ENCODE measurements at places on chromosomes 16 and 17.

DNA sequence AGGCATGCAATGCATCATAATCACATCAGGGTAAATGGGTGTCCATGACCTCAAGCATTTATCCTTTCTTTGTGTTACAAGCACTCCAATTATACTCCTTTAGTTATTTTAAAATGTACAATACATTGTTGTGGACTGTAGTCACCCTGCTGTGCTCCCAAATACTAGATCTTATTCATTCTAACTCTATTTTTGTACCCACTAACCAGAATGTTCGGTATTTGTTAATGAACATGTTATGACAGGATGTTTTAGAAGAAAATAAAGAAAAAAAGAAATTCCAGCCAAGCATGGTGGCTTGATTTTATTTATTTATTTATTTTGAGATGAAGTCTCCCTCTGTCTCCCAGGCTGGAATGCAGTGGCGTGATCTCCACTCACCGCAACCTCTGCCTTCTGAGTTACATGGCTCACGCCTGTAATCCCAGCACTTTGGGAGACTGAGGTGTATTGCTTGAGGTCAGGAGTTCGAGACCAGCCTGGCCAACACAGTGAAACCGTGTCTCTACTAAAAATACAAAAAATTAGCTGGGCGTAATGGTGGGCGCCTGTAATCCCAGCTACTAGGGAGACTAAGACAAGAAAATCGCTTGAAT is 1.8 kb upstream of the NDE1 start:
- DNase-seq = no peak

DNA sequence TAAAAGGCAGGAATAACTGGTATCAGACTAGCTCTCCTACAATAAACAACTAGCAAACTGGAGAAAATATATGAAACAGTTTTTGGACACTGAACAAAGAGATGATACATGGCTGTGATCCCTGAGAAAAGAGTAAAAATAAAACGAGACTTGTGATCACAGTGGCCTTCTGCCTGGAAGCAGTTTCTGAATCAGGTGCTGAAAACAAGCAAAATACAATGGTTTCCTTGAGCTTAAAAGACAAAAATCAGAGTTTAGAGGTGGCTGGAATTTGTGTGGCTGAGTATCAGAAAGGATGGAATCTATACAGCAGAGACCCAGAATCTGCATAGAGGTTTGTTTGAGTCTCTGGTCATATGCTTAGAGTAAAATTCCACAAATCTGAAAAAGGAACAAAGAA is 242.5 kb upstream of the SOX9 start:
- no peak for DNase-seq

DNA sequence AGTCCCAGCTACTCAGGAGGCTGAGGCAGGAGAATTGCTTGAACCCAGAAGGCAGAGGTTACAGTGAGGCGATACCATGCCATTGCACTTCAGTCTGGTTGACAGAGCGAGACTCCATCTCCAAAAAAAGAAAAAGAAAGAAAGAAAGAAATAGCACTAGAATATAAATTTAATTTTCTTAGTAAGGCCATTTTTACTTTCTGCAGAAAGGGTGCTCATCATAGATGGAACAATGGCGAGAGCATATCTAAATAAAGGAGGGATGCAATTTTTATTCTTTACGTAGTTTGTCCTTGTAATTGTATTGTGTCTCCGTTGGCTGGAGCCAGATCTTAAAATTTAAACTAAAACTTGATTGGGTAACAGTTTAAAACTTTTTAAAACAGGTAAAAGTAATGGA is 85.6 kb upstream of the RPRML start:
- DNase-seq = no peak

DNA sequence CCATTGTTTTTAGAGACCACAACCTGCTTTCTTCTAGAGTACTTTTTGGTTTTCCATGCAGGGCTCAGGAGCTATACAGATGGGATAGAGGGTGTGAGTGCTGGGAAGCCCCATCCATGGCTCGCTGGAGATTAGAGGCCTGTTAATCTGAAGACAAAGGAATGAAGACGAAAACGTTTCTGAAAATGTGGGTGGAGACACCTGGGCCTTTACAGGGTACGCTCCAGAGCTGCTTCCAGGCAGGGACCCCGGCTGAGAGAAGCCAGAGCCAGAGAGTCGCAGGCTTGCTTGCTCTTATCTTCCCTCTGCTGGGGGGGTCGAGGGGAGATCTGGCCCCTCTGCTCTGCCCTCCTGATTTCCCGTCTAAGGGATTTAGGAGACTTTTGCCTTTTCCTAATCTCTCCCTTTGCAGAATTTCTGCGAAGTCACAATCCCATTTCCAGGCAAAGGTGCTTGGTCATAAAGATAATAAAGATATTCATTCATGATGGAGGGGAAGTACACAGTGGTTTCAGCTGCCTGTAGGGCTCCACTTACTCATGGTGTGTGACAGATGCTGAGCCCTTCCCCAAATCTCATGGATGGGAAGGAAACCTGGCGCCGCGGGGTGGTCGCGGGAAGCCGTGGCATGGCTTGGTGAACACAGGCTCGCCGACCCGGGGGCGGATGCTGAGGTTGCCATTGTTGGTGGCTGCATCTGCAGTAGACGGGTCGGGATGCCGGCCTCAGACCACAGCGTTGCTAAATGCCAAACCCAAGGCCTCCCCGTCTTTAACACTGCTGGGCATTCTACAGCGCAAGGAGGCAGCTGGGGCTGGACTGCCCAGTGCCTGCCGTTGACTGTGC is 4.8 kb upstream of the SOCS3 start:
- DNase-seq = no peak

GRCh38 chr17:51441431-51441830 is 181.1 kb downstream of the UTP18 start:
- no peak for DNase-seq

- no peak for DNase-seq
Observed at GRCh38 chr17:33517746-33518145, 224.7 kb upstream of the ASIC2 start.

DNA sequence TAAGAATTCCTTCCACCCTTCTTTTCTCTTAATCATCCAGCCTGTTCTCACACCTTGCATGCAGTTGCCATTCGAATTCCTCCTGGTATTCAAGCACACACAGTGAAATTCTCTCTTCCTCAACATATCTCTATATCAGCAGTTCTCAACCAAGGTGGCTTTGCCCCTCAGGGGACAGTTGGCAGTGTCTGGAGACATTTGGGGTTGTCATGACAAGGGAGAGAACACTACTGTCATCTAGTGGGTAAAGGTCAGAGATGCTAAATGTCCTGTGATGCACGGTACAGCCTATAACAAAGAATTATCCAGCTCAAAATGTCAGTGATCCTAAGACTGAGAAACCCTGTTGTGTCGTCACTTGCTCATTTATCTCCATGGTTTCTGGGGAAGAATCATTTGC is 94.8 kb upstream of the CPHXL start:
- DNase-seq = no peak

GRCh38 chr17:41442739-41443138 is 2.0 kb upstream of the KRT38 start:
- no peak for DNase-seq

GRCh38 chr17:14211246-14211645 is 25.4 kb downstream of the CDRT15 start:
- no peak for DNase-seq

DNA sequence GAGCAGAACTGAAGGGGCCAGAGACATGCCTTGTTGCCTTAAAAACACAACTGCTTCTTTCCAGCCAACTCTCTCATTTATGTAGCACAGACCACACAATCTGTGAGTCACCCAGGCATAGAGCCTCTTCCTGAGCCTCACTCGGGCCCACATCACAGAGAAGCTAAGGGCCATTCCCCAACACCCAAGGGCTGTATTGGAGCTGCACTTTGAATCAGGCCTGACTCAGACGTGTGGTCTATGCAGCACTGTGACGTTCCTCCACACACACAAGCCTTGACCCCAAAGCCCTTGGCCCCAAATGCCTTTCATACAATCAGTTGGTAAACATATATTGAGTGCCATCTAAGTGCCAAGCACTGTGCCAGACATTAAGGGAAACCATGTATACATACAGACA is 308.9 kb upstream of the DYNLRB2 start:
- peak; percentile 53 for DNase-seq

- DNase-seq = no peak
Observed at GRCh38 chr17:9974448-9975381, 69.6 kb upstream of the RCVRN start.

DNA sequence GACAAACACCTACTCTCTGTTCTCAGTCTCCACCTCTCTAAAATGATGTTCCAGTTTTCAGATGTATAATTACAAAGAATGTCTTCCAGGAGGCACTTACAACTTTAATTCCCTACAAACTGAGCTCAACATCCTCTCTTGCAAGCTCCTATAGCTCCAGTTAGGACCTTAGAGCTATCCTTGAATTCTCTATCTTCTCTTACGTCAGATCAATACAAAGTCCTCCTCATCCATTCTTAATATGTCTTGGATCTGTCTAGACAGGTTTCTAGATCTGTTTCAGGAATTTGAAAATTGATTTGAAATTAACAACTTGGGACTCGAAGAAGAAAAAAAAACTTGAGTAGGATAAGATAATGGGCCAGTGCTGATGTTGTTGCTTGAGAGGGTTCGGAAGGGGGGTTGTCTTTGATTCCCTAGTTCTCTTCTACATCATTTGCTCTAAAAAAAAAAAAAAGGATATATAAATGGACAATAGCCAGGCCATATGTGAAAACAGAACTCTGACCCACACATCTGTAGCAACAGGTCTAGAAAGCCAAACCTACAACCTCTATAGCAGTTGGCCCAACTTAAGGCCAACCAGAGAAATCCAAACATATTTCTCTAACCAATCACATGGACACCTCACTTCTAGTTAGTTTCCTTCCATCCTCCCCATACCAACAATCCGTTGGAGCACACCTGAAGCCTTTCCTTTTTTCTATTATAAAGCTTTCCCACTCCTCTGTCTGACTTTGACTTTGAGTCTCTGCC is 746 bp upstream of the APOH start:
- no peak for DNase-seq

DNA sequence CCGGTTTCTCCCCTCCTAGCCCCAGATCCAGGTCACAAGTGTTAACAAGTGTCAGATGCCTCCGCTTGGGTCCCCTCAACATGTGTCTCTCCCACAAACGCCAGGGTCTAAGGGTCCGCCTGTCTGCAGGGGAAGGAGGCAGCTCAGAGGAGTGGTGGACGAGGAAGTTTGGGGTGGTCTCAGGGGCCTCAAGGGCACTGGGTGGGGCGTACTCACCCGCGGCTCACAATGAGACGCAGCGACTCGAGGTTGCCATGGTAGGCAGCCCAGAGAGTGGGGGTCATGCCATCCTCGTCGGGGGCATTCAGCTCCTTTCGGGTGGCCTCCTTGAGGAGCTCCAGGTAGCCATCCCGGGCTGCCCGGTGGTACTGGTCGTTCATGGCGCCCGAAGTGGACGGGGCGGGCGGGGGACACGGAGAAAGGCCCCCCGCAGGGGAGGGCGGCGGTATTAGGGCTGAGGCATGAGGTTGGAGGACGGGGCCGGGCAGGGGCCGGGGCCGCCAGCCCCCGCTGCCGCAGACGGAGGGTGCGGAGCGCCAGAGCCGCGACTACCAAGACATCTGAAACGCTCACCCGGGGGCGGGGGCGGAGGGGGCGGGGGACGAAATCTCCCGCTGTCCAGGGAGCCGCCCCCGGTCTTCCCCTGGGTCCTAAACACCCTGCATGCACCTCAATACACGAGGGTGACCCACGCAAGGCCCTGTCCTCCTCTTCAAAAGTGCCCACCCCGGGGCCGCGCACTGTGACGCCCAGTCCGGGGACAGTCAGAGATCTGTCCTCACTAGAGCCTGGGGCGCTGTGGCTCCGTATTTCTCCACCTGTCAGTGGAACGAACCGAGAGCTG is at the start of gene USH1G:
Gene USH1G (minus strand): TSS at position 562 of the 844 bp plus-strand sequence. CDS start 182 bp downstream, at position 380.
- DNase-seq = no peak

DNA sequence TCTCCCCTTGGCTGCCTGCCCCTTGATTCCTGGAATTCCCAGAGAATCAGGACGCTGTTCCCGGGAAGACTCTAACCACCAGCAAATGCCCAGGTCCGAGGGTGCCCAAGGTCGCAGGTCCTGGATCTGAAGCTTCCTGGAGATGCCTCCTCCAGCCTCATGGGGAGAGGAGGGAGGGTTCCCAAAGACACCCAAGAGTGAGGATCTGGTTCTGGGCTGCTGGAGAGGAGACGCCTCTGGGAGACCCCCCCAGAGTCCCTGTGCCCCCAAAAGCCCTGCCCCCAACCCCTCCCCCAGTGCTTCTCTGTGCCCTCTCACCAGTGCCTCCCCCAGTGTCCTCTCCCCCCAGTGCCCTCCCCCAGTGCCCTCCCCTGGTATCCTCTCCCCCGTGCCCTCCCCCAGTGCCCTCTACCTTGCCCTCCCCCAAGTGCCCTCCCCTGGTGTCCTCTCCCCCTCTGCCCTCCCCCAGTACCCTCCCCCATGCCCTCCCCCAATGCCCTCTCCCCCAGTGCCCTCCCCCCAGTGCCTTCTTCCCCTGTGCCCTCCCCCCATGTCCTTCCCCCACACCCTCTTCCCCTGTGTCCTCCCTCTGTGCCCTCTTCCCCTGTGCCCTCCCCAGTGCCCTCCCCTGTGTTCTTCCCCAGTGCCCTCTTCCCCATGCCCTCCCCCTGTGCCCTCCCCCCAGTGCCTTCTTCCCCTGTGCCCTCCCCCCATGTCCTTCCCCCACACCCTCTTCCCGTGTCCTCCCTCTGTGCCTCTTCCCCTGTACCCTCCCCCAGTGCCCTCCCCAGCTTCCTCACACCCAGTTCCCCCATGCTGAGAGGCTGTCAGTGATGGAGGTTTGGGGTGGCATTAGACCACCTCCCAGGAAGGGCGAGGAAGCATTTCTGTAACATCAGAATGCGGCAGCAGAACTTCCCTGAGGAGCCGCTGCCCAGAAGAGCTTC is 6.3 kb upstream of the SECTM1 start:
- DNase-seq = no peak

DNA sequence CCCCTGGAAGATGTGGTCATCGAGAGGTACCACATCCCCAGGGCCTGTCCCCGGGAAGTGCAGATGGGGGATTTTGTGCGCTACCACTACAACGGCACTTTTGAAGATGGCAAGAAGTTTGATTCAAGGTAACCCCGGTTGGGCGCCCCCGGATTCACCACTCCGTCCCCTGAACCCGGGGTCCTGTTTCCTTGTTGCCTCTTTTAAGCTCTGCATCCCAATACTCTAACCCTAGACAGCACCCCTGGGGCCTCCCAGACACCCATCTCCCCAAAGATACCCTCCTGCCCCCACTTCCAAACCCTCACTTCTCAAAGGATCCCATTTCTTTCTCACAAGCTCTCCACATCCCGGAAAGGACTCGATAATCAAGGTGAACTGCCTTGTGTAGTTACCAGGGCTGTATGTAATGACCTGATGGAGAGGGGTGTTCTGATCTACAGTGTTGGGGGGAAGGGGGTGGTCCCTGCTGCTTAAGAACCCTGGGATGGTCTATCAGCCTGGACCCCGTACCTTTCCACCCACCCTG is 412 bp downstream of the FKBP10 start:
- no peak for DNase-seq

All from fibroblast of skin of left quadriceps (primary cell).